NCI-H2171 treated with DMSO at 0.1 percent for 48 hours (cell line): ENCODE measurements at places on chromosomes 2 and 18.
A peak's percentile ranks its signal among the peaks of the same experiment; 100 is the strongest.

DNA sequence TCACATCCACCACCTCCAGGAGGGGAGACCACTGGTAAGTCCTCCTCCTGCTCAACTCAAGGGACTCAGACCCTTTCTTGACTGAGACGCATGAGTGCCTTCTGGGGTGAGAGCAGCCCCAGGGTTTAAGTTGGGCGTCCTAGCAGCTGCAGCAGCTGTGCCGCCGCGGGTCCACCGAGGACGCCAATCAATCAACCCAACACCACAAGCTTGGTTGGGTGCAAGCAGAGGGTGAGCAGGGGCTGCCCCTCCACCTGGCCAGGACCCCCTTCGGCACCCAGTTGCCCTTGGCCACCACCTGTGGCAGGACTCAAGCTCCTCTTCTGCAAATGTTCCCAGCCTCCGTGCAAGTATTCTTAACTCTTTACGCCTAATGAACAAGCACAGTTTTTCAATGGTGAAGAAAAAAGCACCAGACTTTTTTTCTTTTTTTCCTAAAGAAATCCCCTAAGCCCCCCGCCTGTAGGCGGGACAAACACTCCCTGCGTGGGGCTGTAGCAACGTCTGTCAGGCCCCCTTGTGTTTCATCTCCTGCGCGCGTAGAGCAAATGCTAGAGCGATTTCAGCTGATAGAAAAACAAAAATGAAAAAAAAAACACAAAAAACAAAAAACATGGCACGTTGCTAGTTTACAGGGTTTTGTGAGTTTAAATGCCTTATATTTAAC lies 197.1 kb downstream of the LOXHD1 start:
- DNase-seq, result no peak

DNA sequence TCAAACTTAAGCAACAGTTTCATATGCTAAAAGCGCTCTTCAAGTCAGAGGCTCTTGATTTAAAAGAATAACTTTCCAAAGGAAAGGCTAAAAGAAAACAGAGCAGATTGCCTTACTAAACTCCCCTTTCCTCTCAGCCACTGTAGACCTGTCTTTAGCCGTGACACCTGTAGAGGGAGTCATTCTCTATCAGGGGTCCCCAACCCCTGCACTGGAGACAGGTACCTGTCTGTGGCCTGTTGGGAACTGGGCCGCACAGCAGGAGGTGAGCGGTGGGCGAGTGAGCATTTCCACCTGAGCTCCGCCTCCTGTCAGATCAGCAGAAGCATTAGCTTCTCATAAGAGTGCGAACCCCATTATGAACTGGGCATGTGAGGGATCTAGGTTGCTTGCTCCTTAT lies 9.6 kb downstream of the SLC14A1 start:
- no peak for DNase-seq

GRCh38 chr2:216927163-216927562 lies 67.3 kb upstream of the TNP1 start:
- DNase-seq, result no peak

DNA sequence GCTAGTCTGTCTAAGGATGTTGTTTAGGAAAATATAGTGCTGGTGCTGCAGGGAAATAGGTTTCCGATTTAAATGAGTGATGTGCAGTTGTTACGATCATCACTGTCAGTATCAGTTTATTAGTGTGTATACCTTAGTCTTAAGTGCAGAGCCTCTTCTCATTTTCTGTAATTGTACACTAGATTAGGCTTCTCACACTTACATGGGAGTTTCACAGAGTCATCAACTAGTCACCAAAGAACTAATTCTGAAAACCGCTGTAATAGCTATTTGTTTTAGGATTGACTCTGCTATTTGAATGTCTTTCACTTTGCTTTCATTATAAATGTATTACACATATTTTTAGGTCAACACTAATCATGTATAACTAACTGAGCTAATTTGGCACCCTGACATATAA lies 99.8 kb upstream of the ZEB2 start:
- DNase-seq, result no peak

DNA sequence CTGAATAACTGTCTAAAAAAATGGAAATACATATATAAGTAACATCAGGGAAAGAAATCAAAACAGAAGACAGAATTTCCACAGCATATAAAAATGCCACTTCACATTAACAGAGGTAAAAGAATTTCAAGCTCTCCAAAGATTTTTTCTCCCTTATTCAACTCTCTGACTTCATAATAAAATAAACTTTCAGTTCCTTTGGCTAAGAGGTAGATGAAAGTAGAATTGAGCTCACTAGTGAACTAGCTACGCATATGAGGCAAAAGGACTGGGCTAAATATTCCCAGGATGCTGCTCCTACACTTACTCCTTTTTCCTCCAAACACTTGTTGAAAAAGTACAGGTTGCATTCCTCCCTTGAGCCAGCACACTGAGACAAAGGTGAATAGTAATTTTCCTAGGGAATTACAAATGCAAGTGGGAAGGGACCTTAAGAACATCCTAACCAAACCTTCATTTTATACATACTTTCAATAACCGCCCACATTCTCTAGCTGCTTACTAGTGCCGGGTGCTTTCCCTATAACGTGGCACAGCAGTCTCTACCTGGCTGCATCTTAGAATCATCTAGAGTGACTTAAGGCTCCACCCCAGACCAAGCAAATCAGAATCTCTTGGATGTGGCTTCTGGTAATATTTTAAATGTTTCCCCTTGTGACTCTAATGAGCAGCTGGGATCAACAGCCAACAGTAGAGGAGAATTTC lies 136.6 kb downstream of the MTCL1 start:
- no peak for DNase-seq

- no peak for DNase-seq
Measured at GRCh38 chr18:75504469-75504868, 77.0 kb upstream of the SMIM21 start.

DNA sequence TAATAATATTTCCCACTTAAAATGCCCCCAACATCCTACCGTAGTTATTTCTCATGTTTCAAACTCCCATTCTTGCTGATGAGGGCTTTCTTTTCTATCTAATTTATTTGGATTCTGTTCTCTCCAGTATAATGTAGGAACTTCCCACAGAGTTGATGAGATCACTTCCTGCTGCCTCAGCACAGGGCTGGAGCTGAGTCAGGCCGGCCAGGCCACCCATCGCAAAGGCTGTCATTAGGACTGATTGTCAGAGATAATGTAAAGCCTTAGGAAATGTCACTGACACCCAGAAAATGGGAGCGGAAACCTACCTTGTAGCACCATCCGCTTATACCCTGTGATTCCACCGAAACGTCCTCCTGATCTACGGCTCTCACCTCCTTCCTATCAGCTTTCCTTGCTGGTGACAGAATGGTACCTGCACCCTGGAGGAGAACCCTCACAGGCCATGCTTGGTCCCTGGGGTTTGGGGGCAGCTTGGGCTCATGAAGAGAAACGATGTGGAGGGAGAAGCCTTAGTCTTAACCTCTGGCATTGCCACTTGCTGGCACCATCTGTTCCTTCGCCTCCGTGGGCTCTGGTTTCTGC lies 672.8 kb upstream of the ID2 start:
- DNase-seq, result peak; percentile 17

- DNase-seq, result peak; percentile 47
Measured at GRCh38 chr2:38217401-38218188, 141.6 kb upstream of the CYP1B1 start.

DNA sequence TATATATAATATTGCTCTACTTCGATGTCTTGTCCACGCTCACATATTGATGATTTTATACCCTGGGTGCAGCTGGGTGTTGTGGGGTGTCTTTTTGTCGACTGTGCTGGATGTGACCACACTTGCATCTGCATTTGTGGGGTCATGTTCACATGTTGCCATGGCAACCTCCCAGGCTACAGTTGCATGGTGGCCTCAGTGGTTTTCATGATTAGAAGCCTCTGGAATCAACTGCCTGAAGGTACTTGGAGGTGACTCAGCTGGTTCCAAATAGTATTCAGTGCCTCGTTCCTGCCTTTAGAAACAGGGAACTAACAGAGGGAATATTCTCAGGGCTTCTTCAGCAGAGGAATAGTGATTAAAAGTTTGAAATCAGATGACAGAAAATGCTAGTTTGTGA lies 166.3 kb upstream of the NYAP2 start:
- no peak for DNase-seq

- peak; percentile 66 for DNase-seq
Measured at GRCh38 chr18:40413160-40413559, 1541.9 kb upstream of the PIK3C3 start.

GRCh38 chr2:56009758-56010458 lies 86.3 kb upstream of the EFEMP1 start:
- peak; percentile 75 for DNase-seq

GRCh38 chr2:216743781-216744180 lies 48.4 kb upstream of the IGFBP5 start:
- DNase-seq, result no peak

DNA sequence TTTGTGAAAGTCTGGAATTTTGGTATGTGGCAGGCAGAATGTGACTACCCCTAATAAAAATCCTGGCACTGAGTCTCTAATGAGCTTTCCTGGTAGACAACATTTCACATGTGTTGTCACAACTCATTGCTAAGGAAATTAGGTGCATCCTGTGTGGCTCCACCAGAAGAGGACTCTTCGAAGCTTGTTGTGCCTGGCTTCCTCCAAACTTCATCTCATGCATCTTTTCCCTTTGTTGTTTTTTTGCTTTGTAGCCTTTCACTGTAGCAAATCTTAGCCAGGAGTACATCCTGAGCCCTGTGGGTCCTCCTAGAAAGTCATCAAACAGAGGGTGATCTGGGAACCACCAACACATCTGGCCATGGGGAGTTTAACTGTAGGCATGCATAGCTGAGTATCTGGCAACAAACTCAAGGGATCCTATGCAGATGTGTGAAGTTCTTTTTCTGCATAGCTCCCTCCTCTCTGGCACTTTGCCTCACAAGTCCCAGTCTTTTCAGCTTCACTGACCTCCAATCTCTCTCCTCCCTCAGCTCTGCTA lies 42.1 kb upstream of the SERTAD2 start:
- no peak for DNase-seq

GRCh38 chr2:169739351-169739750 lies 5.7 kb downstream of the KLHL23 start:
- peak; percentile 34 for DNase-seq

GRCh38 chr2:55604027-55604565 lies 13.3 kb downstream of the PPP4R3B start:
- no peak for DNase-seq

DNA sequence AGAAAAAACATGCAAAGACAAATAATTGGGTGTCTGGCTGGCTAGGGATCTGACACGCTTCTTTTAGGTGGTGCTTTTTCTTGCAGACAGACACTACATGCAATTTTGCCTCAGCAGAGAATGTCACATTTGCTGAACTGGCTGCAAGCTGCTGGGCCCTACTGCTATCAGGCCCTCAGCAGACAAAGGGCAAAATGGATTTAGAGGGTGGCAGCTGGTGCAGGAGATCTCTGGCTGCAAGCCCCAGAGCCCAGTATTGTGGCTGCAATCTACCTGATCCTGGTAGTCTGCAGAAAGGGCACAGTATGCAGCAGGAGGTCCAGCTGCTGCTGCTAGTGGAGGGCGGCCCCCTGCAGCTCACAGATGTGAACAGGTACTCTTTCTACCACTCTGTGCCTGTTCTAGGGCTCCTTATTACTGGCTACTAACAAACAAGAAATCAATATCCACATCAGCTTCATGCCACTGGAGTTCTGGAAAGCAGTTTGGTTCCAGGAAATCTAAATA lies 796.7 kb upstream of the CELF4 start:
- DNase-seq, result peak; percentile 76

DNA sequence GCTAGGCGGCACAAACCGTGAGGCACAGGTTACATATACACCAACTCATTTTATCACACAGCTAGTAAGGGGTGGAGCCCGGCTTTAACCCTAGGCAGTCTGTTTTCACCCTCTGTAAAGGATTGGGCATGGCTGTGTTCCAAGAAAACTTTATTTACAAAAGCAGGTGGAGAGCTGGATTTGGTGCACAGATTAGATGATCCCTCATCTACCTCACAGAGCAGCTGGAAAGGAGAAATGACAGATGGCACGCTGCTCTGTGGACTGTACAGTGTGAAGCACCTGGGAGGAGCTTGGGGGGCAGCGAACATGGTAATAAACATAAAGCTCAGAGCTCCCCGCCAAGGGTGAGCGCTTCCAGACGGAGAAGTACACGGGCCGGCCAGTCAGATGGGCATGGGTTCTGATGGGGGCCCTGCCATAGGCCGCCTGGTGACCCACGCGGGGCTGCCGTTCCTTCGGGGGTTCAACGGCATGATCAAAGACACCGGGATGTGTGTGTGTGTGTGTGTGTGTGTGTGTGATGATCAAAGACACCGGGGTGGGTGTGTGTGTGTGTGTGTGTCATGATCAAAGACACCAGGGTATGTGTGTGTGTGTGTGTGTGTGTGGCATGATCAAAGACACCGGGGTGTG lies 862 bp upstream of the TMEM177 start:
- peak; percentile 99 for DNase-seq

- no peak for DNase-seq
Measured at GRCh38 chr18:384897-385296, 115.6 kb downstream of the COLEC12 start.

- DNase-seq, result no peak
Measured at GRCh38 chr2:9772999-9773902, 70.0 kb upstream of the TAF1B start.

- DNase-seq, result no peak
Measured at GRCh38 chr18:37307181-37307580, 258.4 kb downstream of the CELF4 start.

GRCh38 chr2:150076281-150076680 lies 411.2 kb downstream of the RND3 start:
- DNase-seq, result no peak

DNA sequence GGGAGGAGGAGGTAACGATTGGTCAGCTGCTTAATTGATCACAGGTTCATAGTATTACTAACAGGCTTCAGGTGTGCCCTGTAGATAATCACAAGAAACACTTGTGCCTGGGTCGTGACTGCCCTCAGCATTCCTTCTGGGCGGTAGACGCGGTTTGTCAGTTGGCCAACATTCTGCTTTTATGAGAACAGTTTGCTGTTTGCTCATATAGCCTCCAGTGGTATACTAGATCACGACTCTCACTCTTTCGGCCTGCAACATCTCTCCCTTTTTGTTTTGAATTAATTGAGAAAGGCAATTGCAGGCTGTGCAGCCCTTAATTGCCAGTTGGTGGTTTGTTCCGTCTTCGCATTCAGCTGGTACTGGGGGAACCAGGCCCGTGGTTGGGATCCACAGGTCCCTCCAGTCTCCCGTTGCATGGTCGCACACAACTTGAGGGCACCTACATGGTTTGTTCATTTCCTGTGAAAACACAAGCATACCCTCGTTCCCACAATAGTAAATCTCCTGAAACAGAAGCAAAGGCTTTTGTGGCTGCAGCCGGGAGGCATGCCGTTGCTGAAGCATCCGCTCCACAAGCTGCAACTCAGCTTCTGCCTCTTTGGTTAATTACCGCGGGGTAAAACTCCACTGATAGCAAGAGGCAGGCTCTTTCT lies 30.3 kb upstream of the GPR17 start:
- no peak for DNase-seq

- DNase-seq, result no peak
Measured at GRCh38 chr2:237464757-237465391, 22.2 kb upstream of the MLPH start.

DNA sequence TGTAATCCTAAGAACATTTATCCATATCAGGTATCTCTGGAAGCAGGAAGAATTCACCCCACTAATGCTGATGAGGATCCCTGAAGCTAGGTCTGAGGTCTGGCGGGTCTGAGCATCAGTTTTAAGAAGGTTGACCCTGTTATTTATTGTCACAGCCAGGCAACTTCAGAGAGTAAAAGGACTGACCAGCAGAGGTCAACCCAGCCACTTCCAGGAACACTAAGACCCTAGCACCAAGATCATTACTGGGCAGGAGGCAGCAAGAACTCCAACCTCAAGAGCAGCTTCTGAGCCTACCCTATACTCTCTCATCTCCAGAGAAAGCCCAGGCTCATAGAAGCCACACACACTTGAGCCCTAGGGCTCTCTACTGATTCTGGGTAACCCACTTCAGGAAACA lies 901.4 kb downstream of the DCDC2C start:
- DNase-seq, result no peak
